ENCODE measurements at places on chromosomes 1 and 21.
A peak's percentile ranks its signal among the peaks of the same experiment; 100 is the strongest.

GRCh38 chr1:56626546-56626945, 18.6 kb upstream of the PRKAA2 start:
- DNase-seq, result no peak

GRCh38 chr21:41475714-41476420, 32.1 kb downstream of the TMPRSS2 start:
- no peak for DNase-seq

- DNase-seq, result no peak
These were observed 47.1 kb upstream of the KCNE1 start for GRCh38 chr21:34559089-34559631.

GRCh38 chr1:80961464-80962190, 839.1 kb upstream of the ADGRL2 start:
- DNase-seq, result no peak

- no peak for DNase-seq
These were observed 13.4 kb downstream of the KIF21B start for GRCh38 chr1:201009962-201010645.

GRCh38 chr21:45042664-45043161, 31.7 kb upstream of the ADARB1 start:
- no peak for DNase-seq

GRCh38 chr1:42940851-42941639, 17.6 kb downstream of the SLC2A1 start:
- no peak for DNase-seq

DNA sequence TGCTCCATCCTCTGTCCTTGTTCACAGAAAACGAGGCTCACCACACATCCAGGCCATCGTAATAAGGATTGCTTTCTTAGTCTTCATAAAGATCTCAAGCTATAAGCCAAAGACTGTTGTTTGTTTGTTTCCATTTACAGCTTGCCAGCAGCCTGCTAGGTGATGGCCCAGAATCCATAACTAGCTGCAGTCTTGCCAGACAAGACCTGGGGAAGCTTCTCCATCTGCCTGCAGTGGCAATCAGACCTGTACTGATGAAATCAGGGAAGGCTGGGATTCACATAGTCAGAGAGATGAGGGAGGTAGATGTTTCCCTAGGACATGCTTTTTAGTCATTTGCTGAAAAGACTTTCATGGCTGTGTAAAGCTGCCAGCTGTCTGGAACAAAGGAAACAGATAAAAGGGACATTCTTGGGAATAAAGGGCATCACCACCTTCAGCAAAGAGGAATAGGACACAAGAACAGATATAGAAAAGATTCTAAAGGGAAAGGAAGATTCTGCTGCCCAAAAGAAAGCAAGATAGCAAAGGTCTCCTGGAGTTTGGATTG, 51.0 kb downstream of the MT1HL1 start:
- no peak for DNase-seq

DNA sequence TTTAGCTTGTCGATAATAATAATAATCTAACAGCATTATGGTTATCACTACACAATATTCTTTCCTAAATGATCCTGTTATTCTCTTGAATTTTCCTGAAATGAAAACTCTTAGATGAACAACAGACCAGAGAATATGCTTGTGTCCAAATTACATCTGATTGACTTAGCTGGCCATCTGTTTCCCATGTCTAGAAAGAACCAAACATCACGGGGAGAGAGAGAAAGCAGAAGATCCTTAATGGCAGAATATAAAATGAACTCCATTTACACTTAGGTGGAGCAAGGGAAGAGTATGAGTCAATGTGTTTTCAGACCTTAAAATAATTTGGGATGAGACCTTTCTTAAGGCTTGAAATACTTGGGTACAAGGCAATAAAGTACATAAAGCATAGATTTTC, 162.2 kb downstream of the DSCAM start:
- DNase-seq, result no peak

DNA sequence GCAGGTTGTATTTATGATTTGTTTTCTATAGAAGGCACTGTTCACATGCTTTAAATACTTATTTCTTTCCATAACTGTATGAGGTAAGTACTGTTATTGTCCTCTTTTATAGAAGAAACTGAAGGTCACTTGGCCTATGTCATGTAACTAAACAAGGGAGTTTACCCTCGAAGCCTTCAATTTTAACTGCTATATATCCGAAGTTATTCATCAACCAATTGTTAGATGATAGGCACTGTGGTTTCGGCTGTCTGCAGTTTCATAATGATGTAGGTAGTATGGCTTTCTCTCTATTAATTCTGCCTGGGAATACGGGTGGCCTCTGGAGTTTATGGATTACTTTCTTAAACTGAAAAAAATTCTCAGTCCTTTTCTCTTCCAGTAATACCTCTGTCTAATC, 413.3 kb upstream of the ADGRL2 start:
- no peak for DNase-seq

DNA sequence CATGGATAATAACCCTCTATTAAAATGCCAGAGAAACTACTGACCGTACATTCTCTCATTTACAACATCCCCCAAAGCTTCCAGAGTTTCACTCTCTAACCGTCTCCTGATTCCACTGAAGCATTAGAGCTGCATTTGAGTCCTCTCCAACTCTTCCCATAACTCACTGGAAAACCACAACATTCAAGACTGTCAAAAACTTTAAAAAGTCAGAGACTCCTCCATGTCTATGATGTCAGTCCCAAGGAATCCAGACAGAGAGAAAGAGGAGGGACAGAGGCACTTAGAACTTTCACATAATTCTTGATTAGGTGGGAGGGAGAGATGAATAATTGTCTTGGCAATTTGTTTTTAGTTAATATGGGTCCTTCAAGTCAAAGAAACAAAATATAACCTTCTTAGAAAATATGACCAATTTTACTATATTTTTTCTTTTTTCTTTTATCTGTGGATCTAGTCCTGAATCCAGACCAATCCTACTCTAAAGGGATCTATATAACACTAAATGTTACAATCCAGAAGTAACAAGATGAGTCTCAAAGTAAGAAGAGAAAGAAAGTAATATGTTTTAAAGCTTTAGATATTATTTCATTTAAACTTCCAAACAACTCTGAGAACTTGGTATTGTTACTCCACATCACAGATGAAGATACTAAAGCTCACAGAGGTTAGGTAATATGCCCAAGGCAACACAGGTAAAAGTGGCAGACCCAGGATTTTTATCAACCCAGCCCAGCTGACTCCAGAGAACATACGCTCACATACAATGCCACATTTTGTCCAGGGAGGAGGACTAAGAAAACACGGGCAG, 23.8 kb downstream of the OTUD7B start:
- DNase-seq, result no peak

- DNase-seq, result no peak
These were observed 298.4 kb downstream of the USP25 start for GRCh38 chr21:16028142-16028541.

GRCh38 chr1:209513226-209513625, 70.3 kb upstream of the CAMK1G start:
- no peak for DNase-seq

DNA sequence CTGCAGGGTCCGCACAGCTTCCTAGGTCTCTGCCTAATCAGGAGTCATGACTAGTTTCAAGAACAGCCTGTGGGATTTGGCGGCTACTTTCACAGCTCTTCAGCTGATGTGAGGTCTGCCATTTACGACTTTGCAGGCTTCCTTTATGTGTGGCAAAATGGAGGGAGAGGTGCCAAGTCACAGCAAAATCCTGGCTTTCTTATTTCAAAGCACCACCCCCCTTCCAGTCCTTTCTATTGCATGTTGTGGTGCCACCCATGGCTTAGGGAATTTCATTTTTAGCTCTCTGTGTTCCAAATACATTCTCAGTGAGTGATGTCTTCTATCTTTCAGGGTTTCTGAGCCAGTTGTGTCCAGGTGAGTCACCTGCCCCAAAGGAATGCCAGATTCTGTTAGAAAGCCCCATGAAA, 75.1 kb upstream of the WLS start:
- no peak for DNase-seq

DNA sequence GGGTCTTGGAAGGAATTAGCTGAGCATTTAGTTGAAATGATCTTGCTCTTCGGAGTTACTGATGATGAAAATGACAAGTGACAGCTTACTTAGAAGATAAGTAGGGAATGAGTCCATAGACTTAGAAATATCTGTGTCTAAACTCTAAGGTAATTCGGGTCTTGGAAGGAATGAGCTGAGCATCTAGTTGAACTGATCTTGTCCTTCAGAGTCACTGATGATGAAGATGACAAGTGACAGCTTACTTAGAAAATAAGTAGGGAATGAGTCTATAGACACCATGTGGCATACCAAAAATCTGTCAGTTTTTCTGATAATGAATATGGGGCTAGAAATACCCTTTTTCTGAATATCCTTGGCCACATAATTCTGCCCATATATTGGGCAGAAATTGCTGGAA, 14.7 kb downstream of the CTTNBP2NL start:
- DNase-seq, result no peak

GRCh38 chr1:87295445-87296110, 33.1 kb upstream of the LMO4 start:
- no peak for DNase-seq

DNA sequence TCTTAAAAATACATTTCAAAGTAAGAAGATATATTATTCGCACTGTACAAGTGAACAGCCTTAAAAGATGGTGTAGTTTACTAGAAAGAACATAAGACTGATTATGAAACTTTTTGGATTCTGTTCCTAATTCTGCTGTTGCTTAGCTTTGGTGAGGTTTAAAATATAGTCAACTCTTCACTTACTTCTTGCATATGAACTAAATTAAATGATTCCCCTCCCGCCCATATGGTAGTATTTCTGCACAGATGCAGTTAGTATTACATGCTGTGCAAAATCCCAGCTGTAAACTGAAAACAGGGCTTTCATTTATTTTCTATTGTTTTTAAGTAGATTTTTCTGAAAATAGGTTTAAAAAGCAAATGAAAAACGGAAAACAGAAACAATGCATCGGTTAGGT, 345.4 kb upstream of the NCAM2 start:
- no peak for DNase-seq

- no peak for DNase-seq
These were observed 33.5 kb downstream of the ZMYM1 start for GRCh38 chr1:35112668-35113067.

DNA sequence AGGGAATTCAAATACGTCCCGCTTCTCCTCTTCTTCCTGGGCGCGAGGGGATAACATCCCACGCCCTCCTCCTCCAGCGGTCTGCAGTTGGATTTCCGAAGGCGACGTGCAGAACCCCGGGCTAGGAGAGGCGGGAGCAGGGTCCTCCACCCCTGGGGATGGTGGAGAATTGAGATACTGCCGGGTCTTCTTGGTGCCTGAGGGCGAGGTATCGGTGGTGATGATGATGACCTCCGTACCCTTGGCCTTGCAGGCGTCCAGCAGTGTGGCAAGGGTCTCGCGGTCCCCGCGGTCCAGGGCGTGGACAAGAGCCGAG, 3.2 kb upstream of the LIX1L start:
- DNase-seq, result no peak

DNA sequence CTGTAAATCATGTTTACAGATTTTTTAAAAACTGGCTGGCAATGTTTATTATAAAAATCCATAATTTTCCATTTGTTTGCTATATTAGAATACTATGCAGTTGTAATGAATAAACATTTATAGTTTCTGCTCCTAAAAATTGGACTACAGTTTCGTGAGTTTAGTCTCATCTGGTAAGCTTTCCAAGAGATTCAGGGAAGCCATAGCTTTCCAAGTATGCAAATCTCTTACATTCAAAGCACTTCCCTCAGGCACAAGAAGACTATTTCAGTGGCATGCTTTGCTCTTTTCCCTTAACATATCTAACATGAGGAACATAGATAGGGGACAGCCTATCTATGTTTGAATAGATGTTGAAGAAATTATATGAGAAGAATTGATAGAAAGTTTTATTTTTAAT, 77.2 kb downstream of the ADGRL2 start:
- no peak for DNase-seq

DNA sequence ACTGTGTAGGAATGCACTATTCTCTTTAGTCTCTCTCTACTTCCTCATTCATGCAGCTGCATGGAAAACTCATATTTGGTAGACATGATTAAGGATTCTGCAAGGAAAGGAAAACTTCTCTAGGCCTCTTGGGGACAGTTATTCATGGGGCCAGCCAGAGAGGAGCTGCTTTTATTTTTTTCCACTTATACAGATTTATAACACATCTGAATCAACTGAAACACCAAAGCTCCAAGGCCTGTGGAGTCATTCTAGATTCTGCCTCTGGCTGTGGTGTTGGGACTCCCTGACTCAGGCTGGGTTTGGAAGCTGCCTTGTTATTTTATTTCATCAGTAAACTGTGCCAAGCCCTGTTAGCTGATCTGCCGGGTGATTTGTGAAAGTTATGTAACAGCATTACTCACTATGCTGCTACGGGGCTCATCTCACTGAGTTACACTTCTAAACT, 83.9 kb upstream of the EDEM3 start:
- DNase-seq, result no peak

DNA sequence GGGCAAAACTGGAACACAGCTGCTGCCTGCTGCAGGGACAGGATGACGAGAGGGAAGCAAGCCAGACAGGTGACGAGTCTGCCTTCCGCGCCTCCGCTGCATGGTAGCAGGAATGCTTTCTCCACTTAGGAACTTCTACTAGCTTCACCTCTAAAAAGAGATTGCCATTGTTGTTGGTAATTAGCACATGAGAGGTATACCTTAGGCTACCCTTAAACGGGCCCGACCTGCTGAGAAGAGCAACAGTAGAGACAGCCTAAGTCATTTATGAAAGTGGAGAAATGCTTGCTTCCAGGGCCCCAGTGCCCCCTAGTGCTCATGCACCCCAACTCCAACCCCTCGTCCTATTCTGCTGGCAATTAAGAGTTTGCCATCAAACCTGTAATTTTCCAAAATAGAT, 96.9 kb upstream of the AKT3 start:
- peak; percentile 64 for DNase-seq

GRCh38 chr1:99004861-99005442, at the start of gene PLPPR5:
Gene PLPPR5, minus strand, starts transcription at chr1:99004861. Its CDS starts 190 bp downstream, at chr1:99004671.
- DNase-seq, result peak; percentile 61

GRCh38 chr1:166354406-166354805, 187.6 kb upstream of the FAM78B start:
- DNase-seq, result no peak

GRCh38 chr1:161420763-161421455, 53.2 kb upstream of the CFAP126 start:
- DNase-seq, result no peak

GRCh38 chr1:26582836-26583460, 53.4 kb downstream of the RPS6KA1 start:
- DNase-seq, result no peak

DNA sequence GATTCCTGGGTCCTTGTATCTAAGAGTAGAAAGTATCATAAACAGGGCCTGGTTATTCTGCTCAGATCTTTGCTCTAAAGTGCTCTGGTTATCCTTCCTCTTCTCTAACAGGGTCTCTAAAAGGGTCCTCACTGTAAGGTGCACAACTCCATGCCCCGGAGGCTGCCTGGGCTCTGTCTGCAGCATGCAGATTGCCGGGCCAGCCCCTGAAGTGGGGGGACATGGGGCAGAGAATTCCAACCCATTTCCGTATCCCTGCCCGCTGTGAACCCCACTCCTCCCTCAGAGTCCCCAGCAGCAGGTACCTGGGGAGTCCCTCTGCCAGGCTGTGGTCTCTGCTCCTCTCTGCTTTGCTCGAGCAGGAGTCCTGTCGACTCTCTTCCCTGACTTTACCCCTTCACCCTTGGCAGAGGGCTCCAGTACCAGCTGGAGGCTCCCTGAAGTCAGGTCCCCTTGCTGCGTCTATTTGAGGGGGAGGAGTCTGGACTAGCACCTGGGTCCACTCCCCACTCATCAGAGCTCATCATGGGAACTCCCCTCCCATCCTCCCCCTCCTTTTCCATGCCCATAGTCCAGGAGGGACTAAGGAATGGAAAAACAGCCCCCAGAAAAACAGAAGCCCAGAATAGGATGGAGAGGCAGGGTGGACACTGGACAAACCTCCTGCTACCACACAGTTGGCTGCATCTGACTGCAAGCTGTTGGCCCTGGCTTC, 12.1 kb downstream of the BLACAT1 start:
- no peak for DNase-seq
